ENCODE measurements at places on chromosomes 7 and 10. TPM values are rescaled to one million over a fixed set of nuclear protein-coding genes. Genes with fewer than 3 reads are reported as not detected.

DNA sequence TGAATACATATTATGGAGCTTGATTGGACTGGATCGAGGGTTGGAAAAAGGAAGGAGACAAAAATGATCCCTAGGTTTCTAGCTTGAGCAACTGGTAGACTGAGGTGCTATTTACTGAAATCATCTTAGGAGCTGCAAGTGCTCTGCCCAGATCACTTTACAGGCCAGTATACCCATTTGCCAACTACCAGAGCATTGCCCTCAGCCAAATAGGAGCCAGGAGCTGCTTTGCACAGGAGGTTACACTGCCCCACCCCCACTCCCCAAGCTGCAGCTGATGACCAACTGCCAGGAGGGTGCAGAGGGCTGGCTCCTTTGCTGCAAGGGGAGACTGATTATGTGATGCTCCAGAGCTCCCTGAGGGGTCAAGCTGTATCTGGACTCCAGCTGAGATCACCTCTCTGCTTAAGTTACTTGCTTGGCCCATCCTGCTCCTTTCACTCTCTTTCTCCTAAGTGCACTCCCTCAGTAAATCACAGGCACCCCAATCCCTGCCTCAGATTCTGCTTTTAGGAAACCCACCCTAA is 275.4 kb downstream of the ZEB1 start:
- DNase-seq, result no peak

The TFEC gene
- not detected for total RNA-seq

The NPY4R2 gene
- total RNA-seq, result not detected

DNA sequence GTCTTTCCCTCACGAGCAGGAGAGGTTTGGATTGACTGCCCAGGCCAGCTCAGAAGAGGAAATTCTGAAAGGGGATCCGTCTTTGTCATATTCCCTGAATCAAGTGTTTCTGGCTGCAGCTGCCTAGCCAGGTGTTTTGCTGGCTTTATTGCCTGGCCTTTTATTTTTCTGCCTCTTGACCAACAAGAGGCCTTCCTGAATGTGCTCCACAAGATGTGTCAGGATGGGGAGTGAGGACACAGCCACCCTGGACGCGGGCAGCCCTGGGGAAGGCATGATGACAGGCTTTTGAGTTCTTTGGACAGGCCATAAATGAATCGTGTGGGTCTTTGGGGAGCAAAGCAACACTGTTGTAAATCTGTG is 163.6 kb downstream of the CAMK1D start:
- DNase-seq, result no peak

- DNase-seq, result peak; percentile 5
These were observed 152.8 kb downstream of the SDHAF3 start for GRCh38 chr7:97270280-97270679.

GRCh38 chr10:43255634-43256431 is 11.0 kb downstream of the RASGEF1A start:
- DNase-seq, result no peak

The NEURL1 gene
- total RNA-seq, result under 0.01 TPM

DNA sequence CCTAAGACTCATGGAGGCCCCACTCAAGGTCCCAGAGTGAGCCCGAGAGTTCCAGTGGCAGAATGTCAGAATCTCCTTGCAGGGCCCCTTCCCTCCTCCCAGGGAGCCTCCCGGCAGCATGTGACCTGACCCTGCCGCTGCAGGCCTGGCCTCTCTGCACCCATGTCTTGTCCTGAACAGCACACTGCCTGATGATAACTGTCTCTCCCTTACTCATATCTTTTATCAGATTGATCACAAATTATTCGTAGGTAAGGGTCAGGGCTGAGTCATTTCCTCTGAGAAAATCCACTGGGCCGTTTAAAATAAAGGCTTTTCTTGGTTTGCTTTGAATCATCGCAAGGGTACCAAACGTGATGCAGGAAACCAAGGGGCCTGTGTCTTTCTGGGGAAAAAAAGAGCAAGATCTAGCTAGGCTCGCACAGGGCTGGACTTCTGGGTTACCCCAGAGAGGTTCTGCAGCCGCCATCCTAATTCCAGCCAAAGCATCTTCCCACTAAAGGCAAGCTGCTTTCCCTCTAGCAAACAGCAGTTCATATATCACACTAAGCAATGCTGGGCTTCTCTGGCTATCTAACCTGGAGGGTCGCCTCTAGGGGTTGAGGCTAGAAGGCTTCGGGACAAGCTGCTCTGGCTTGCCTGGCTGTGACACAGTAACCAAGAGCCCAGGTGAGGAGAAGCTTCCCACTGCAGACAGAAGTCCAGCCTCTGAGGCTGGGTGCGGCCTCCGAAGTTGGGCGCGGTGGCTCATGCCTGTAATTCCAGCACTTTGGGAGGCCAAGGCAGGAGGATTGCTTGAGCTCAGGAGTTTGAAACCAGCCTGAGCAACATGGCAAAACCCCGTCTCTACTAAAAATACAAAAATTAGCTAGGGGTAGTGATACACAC is 104.9 kb downstream of the SPDYE5 start:
- DNase-seq, result peak; percentile 46

GRCh38 chr7:74173866-74174605 is at the start of gene EIF4H:
Gene EIF4H, plus strand, starts transcription at chr7:74174356. Its CDS starts 28 bp downstream, at chr7:74174384.
- peak; percentile 96 for DNase-seq

DNA sequence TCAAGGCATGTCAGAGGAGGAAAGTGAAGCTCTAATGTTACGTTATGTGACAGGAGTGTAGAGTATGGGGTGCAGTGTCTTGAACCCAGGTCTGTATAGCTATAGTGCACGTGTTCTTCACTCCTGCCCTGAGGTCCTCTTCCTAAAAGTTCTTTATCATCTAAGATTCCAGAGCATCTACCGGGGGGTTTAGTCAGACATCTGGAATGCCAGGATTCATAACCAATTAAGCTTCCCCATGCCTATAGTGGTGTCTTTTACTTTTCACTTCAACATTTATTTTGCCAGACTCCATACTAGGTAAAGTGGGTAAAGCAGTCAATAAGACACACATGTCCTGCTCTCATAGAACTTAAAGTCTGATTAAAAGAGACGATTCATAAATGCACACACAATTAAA is 22.4 kb downstream of the PPP1R3C start:
- DNase-seq, result no peak

- DNase-seq, result no peak
These were observed 93.3 kb downstream of the CHST15 start for GRCh38 chr10:123999956-124000615.

The FBXL13 gene
- total RNA-seq, result 1.3 TPM

- DNase-seq, result peak; percentile 42
These were observed 32.2 kb downstream of the ZCCHC24 start for GRCh38 chr10:79413196-79413595.

The HOXA2 gene
- total RNA-seq, result 0.64 TPM

The AOAH gene
- not detected for total RNA-seq

The ELFN1 gene
- total RNA-seq, result 1.6 TPM

DNA sequence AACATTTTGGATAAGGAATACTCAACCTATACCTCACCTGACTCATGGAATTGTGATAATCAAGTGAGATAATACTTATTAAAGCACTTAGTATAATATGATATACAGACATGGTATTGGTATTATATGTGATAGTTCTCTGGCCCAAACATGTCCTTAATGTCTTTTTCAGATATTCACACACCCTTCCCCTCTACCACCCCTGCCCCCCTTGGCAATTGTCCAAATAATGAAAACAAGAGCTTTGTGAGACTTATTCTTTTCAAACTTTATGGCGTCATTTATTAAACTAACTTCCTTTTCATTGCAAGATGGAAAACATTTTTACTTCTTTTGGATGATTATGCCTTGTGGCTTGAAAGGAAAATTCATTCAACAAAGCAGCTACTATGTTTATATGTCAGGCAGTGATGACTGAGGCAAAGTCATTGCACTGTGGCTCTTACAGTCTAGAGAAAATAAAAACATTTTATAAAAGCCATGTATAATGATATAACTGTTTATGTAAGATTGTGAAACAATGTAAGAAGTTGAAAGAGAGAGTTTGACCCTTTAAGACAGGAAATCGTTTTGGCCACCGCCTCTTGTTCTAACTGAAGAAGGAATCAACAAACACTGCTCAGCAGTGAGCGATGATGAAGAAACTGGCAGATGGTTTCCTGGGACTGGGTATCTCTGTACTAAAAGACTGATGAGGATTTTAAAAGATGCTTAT is 27.4 kb downstream of the MINPP1 start:
- peak; percentile 86 for DNase-seq

GRCh38 chr7:156160811-156161210 is 348.5 kb upstream of the SHH start:
- DNase-seq, result no peak

DNA sequence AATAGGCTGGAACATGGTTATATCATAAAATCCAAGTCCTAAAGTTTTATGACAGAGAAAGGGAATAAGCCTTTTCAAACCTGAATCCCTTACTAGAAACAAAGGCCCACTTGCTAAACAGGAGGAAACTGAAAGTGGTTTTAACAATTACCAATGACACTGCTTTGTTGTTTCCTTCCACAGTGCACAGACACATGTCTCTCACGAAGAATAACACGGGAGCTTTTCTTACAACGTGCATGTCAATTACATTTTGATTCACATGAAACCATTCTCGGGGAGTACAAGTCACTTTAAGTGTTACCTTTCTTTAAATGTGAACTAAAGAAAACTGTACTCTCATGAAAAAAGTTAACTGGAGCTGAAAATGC is 1.4 kb downstream of the MRPS33 start:
- DNase-seq, result no peak

DNA sequence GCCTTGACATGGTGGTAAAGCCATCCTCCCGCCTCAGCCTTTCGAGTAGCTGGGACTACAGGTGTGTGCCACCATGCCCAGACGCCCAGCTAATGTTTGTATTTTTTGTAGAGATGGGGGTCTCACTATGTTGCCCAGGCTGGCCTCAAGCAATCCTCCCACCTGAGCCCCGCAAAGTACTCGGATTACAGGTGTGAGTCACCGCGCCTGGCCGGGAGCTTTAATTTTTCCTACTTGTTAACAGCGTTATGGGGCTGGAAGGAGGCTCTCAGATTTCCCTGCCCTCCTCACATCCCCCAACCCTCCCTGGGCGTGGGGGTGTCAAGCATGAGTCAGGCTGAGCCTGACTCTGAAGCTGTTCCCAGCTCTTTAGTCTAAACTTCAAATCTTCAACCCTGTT is 8.3 kb downstream of the ALKBH4 start:
- DNase-seq, result peak; percentile 21

The CTTNBP2 gene
- 3.2 TPM for total RNA-seq

DNA sequence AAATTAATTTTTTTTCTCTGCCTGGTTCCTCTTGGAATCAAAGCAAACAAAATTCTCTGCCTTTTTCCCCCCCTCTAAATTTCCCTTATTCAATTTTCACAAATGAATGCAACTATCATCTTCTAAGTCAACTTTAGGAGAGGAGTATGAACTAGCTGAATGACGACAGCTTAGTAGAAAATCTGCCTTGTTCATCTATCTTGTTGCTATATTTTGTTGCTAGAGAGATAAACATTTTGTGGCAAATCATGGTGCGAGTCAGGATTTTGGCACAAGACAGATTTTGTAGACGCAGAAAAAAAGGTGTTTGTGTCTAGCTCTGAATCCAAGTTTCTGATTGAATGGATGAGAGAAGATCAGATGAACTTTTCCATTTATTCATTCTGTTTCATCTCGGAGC is 81.0 kb upstream of the FZD8 start:
- DNase-seq, result no peak

The GRM3 gene
- total RNA-seq, result not detected

GRCh38 chr10:43197834-43198681 is 59.8 kb downstream of the CSGALNACT2 start:
- peak; percentile 26 for DNase-seq

- DNase-seq, result peak; percentile 78
These were observed at the start of gene JAZF1 for GRCh38 chr7:28180364-28181147. Gene JAZF1, minus strand, starts transcription at chr7:28180795.

DNA sequence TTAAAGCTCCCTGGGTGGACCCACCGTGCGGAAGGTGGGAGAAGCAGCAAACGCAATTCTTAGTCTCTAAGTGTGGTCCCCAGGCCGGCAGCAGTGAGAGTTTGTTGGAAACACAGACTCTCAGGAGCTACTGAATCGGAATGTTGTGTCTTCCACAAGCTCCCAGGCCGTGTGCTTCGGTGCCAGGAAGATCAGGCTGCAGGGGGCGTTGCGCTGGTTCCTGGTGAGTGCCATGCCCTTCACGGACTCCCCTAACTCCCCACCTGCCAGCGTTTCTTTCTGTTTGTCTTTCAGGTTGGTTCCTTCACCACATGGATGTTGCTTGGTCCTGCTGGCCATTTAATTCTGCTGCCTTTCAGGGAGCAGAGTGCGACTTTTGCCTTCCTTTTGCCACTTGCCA is 91.2 kb upstream of the PITRM1 start:
- no peak for DNase-seq

DNA sequence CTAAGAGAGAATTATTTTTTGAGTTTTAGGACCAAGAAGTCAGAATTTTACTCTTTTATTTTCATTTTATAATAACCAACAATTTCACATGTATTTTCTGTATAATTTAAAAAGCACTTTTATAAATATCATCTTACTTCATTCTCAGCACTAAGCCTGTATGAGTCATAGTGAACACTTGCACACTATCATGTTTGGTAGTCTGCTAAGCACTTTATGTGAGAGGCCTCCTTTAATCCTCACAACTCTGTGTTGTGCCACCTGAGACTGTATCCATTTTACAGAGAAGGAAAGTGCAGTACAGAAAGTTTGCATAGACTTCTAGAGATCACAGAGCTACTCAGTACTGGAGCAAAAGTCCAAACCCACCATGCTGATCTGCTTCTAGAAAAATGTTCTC is 939.6 kb downstream of the NRG3 start:
- no peak for DNase-seq

All from fibroblast of villous mesenchyme (primary cell).